Amygdala (tissue), 56 donors: ENCODE measurements at places on chromosomes 6 and 20.

GRCh38 chr6:118677193-118677592 is 25.8 kb upstream of the CEP85L start:
- no peak for DNase-seq

DNA sequence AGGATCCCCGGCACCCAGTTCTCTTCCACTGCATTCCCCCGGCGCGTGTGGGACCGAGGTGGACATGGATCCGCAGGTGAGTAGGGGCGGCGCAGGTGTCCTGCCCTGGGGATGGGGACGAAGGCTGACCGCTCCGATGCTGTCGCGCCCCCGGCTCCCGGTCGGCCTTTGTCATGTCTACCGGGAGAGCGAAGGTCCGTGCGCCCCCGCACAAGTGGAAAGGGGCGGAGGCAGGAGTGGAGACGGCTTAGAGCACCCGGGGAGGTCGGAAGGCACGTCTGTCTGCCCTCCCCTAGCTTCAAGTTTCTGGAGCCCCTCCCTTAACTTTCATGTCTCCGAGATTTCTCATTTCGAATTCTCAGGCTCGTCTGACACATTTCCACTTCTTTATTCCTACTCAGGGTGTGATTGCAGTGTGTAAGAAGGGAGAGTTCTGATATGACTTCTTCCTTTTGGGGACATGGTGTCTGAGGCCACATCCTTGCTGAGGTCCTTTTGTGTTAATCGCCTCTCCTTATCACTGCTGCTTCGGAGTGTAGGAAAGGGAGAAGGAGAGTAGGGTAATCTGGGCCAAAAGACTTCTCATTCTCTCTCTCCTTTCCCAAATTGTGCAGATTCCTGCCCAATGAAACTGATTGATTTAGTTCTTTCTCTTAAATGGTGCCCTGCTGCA is 435 bp downstream of the KIFC1 start:
- DNase-seq: no peak

DNA sequence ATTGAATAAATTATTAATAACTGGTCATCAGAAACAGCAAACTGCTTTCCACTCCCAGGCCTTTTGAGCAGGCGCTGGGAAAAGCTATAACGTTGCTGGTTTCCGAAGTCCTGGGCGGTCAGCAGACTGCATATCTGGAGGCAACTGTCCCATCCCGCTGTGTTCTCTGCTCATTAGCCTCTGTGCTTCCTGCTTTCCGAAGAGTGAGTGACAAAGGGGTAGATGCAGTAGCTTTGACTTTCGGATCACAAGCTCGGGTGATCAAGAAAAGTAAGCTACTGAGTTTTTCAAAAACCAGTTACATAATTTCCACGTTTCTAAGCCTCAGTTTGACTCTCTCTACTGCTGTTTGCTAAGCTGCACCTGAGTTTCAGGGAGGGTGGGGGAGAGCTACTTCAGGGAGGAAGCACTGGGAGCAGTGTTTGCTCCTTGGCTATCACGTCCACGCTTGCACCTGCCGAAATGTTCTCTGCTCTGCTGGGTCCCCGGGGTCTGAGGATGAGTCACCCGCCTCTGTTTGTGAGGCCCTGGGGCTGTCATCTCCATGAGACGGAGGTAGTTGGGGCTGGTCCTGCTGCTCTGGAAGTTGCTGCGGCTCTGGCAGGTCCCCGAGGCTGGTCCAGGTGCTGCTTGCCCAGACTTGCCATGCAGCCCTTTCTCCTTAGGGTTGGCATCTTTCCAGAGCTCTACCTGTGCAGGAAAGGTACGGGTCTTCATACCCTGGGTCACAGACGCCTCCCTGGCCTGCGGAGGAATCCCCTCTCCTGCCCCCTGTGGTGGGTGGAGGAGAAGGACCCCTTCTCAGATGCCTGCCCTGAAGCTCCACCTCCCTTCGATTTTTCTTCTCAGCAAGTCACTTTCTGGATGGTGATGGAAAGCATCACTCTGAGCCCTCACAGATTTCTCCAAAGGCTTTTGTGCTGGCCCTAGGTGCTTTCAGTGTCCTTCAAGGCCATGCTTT is 220.0 kb downstream of the QKI start:
- DNase-seq: no peak

GRCh38 chr6:112683926-112684325 is 336.8 kb downstream of the RFPL4B start:
- no peak for DNase-seq

- no peak for DNase-seq
Measured at GRCh38 chr20:4828830-4829513, 107.3 kb downstream of the PRND start.

GRCh38 chr6:167410462-167410861 is 85.6 kb downstream of the TTLL2 start:
- no peak for DNase-seq

- no peak for DNase-seq
Measured at GRCh38 chr20:33944914-33945313, 48.8 kb upstream of the RALY start.

DNA sequence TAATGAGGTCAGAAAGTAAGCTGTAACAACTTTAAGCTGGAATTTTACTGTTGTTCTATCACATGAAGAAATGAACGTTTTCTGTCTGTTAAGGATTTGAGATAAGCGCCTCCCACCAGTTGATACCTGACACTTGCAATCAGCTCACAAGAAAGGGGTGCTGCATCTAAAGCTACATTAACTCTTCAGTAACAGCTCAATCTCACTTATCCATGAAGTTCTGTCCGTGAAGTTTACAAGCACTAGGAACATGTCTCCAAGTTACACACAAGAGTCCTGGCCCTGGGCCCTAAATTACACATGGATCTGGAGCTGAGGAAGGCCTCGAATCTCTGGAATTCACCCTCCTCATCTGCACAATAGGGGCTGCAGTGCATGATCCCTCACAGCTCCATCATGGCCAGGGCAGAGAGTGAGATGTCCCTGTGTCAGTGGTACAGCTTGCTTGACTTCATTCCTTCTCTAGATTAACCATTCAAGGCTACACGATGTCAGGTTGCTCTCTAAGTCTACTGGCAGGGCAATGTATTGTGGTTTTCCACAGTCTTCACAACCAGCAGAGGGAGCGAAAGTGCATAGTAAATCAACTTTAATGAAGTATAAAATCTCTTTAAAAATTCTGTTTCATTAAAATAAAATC is 182.4 kb upstream of the MCHR2 start:
- no peak for DNase-seq

GRCh38 chr6:129940454-129941195 is 77.8 kb upstream of the L3MBTL3 start:
- no peak for DNase-seq

DNA sequence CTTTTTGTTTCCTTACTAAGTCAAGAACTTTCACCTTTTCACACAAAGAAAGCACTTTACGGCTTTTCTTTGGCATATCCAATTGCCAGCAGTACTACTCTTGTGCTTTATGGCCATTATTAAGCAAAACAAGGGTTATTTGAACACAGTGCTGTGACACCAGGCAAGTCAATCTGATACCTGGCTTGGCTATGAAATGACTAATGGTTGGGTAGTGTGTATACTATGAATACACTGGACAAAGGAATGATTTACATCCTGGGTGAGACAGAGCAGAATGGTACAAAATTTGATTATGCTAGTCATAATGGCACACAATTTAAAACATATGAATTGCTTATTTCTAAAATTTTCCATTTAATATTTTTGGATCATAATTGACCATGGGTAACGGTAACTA is 22.1 kb upstream of the ADGRF1 start:
- DNase-seq: no peak

DNA sequence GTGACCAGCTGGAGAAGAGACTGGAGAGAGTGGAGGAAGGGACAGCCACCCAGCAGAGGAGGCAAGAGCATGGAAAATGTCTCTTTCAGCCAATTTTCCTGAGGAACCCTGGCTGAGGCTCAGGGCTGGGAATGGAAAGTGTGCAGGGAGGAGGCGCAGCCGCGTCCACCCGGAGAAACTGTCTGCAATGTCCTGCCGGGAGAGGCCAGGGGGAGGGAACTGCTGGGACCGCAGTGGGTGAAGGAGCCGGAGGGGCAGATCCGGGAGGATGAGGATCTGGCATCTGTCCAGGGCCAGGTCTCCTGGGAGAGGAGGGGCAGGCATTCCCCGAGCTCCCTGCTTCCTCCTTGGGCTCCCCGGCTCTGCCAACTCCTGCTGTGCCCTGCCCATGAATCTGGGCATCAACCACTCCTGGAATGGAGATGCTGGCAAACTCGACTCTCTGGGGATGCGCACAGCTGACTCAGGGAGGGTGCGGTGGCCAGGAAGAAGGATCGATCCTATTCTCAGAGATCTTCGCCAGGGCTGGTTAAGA is 17.4 kb upstream of the HM13 start:
- no peak for DNase-seq

DNA sequence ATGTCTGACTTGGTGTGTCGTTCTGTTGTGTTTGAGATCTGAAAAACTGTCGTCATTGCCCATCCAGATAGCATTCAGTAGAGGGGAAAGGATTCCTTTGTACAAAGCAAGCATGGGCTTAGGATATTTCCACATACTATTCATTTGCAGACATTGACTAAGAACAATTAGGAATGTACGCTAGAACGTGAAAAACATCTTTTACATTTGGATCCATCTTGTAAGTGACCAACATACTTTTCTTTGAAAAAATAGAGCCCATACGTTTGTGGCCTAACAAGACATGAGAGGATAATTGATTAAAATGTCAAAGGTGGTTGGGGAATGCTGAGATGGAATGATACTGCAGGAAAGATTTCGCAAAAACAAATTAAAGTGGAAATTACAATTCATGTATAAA is 225.8 kb upstream of the QKI start:
- DNase-seq: no peak

- no peak for DNase-seq
Measured at GRCh38 chr6:16836144-16836981, 75.1 kb upstream of the ATXN1 start.

GRCh38 chr6:43758617-43759050 is 11.4 kb upstream of the VEGFA start:
- DNase-seq: no peak

DNA sequence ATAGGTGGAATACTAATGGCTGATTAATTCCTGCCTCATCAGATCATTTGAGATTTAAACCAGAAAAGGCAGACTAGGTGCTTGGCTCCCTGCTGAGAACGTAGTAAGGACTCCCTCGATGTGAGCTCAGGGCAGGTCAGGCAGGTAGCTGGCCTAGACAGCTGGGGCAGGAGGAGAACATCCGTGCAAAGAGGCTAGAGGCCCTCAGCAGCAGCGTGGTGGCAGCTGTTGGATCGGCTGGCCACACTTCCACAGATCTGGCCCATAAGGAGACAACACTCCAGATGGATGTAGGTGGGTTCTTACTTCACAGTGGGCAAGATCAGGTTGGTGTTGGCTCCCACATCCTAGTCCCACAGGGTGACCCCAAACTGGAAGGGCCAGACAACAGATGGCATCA is 38.5 kb downstream of the EYA2 start:
- DNase-seq: no peak

GRCh38 chr6:154931711-154932424 is 63.2 kb upstream of the TIAM2 start:
- no peak for DNase-seq

DNA sequence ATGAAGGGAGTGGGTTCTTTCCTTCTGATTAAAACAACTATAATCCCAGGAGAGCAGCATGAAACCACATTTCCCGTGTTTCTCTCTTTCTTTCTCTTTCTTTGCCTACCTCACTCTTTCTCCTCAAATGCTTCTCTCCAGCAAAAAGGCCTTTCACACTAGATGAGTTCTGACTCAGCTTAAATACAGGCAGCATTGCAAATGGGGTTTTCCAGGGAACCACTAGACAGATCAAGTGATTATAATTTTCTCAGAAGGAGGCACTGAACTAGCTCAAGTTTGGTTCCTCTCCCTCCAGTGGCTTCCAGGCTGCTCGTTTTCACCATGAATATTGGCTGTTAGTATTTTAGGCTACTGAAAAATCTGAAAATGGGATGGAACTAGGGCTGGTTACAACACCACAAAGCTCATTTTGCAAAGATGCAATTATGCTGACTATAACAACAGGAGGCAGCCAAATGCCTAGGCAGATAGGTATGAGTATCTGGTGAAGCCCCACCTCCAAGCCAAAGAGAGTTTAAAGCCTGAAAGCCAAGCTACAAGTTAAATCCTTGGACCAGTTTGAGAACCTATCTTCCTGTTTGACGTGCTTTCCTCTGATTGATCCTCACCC is 260.0 kb downstream of the MMUT start:
- no peak for DNase-seq

GRCh38 chr20:43689165-43689564 is 22.3 kb downstream of the MYBL2 start:
- DNase-seq: no peak

DNA sequence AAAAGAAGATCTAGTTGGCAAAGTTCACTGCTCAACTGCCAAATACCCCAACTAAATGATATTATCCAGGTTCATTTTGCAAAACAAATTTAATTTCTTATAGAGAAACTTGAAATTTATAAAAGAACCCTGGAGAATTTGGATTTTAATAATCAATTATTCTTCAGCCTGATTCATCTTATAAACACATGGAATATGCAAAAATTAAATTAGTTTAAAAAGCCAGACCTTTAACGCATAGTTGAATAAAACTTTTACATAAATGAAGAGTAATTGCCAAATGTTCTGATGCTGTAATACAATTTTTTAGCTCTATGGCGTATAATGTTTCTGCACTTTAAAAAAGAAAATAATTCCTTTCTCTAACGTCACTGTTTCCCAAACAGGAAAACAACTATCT is 33.2 kb upstream of the ANKRD60 start:
- DNase-seq: no peak
